NCI-H1417 (cell line): ENCODE measurements at places on chromosomes 11 and 22.
A peak's percentile ranks its signal among the peaks of the same experiment; 100 is the strongest.

DNA sequence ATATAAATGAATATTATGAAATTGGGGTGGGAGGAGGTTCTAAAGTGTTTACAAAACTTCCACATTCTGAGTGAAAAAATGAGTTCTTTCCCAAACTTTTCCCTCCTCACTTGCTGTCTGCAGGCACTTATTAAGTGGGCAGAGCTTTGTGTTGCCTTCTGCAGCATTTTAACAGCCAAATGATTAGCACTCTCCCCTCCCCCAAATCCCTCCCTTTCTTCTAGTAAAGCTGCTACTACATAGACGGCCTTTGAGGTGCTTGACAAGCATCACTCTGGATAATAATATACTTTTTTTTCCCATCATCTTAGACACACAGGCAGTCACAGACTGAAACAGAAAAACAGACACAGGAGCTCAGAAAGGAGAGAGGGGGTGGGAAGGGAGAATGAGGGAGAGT, 493.5 kb downstream of the DLG2 start:
- DNase-seq = no peak

DNA sequence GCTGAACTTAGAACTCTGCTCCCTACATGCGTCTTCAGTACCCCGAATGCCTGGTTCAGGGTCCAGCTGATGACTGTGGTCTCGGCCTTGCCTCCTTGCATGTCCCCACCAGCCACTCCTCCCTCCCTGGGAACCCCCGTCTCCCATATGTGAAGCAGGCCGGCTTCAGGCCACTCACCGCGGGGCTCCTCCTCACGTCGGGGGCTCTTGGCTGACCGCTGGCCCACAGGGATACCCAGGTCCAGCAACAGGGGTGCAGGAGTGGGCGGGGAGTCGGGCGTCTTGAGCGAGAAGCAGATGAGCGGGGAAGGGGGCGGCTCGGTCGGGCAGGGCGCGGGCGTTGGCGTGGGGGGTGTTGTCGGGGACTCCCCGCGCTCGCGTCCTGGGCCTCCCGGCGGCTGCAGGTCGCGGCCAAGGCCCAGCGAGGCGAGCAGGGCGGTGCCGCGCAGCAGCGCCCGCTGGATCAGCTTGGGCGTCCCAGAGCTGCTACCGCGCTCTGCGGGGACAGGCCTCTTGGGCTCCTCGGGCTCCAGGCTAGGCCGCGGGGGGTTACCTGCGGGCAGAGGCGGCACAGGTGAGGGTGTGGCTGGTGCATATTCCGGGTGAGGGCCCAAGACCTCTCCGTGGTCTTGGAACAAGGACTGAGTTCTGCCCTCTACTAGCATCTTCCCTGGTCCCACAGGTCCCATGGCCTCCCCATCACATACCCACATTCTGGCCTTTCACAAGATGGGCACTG, 3.8 kb upstream of the KCNK7 start:
- no peak for DNase-seq

- DNase-seq = no peak
Measured at GRCh38 chr22:23904573-23905254, 10.5 kb downstream of the MIF start.

DNA sequence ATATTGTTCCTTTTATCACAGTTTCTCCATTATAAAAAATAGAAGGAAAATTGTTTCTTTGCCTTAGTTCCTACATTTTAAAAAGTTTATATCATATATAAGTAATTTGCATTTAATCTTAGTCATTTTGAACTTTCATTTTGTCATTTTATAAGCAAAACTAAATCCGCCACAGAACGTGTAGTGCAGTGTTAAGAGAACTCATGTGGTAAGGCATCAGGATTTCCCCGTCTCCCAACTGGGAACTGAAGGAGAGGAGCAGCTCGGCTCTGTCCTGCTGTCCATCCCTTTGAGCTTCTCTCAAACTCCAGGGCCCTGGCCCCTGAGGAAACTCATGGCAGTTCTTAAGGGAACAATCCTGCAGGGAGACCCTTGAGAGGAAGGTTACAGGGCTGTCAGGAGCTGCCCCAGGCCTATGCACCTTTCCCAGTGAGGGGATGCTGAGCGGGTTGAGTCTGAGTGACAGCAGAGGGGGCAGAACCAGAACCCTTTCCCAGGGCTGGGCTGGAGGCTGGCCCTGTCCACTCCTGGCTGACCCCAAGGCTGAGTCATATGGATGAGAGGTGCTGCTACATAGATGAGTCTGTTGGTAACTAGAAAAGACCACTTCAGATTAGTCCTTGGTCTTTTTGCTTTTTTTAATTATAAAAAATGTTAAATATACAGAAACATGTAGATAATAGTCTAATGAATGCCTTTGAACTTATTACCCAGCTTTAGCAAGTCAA, 333.1 kb downstream of the TBC1D22A start:
- no peak for DNase-seq

DNA sequence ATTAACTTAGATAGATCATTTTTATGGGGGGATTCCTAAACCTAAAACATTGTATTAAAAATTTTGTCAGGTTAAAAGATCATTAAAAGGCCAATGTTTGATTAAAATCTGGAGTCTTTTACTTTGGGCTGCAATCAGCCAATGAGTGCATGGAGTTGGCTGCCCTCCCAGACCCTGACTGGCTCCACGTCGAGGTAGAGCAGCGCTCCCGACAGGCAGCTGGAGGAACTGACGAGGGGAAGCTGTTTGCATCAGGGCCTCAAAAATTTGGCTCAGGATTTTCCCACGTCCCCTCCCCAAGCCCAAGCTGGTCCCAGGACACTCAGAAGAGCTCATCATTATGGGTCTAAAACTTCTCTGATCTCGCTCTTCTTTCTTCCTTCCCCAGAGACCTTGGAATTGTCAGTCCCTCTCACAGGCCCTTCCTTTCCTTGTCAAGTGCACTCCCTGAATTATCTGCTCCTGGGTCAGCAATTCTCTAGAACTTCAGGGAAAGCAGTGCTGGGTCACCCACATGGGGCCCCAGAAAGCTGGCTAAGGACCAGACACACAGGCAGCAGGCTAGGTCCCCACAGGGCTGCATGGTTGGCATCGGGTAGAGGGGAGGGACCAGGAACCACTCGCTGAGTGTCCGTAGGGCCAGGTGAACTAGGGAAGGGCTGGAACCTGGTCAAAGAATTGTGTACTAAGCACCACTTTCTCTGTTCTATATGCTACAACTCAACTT, 119.6 kb upstream of the IGLL5 start:
- no peak for DNase-seq

GRCh38 chr11:6251990-6252473, 7.6 kb upstream of the CCKBR start:
- DNase-seq = no peak

- no peak for DNase-seq
Measured at GRCh38 chr22:34395370-34395769, 475.1 kb upstream of the LARGE1 start.

DNA sequence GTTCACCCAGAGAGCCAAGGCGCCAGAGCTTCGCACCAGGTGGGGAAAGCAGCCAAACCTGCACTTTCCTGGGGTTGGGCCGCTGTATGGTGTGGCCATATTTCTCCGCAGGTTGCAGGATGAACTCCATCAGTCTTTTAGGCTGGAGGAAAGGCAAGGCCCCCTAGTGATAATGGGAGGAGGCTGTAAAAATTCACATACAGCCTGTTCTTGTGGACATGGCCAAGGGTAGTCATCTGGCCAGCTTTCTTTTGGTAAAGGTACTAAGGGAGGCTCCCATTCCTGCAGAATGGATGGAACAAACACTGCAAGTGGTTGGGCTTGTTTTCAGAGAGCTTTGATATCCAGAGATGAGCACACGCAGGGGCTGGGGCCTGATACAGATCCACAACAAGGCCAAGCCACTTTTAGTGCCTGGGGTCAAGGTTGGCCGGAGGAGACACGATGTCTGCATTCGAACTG, 29.6 kb downstream of the C22orf31 start:
- DNase-seq = no peak

DNA sequence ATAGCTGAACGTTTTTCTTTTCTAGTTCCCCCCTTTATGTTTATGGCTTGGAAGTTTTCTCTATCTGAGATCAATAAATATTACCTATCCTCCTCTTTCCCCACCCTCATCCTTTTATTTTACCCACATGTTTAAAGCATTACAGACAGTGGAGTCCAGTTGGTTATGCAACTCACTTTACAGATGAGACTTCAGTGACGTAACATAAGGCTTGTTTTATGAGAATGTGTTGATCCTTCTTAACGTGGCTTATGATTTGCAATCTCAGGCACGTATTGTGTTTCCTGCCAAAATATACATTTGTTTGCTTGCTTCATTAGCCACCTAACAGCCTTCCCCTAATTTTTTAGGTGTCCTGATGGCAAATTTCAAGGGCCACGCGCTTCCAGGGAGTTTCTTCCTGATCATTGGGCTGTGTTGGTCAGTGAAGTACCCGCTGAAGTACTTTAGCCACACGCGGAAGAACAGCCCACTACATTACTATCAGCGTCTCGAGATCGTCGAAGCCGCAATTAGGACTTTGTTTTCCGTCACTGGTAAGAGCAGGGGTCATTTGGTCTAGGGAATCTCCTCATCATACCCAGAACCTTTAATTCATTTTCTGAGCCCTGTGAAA, 36.6 kb downstream of the TMEM45B start:
- DNase-seq = peak; percentile 23

DNA sequence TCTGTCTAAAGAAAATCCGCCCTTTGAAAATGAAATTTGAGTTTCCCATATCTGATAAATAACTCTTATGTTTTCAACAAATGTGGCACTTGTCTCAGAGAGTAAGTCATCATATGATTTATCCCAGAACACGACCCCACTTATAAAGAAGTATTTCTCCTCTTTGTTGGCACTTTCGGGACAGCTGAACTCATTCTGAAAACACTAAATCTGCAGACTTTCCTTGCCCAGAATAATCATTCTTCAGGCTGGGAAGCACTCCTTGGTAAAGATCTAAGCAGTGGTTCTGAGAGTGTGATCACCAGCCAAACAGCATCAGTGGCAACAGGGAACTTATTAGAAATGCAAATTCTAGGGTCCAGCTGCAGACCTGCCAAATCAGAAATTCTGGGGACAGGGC, 532.2 kb upstream of the API5 start:
- DNase-seq = no peak

DNA sequence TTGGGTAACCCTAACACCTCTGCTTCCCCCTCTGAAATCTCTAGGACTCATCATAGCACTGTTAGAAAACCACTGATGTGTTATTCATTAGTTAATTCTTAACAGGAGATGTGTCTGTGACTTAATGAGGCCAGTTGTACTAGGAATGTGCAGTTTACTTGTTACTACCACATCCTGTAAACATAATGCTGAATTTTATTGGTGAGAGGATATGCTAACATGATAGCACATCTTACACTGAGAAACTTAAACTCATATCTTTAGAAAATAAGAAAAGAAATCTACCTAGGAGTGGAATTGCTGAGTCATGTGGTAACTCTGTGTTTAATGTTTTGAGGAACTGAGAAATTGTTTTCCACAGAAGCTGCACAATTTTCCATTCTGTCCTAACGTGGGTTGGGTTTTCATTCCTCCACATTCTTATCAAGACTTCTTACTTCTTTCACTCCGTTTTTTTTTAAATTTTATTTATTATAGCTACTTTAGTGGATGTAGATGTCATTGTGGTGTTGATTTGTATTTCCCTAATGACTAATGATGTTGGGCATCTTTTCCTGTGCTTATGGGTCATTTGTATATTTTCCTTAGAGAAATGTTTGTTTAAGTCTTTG, 33.7 kb downstream of the RNF121 start:
- DNase-seq = no peak

- no peak for DNase-seq
Measured at GRCh38 chr11:113189909-113190667, 124.3 kb upstream of the TTC12 start.

- DNase-seq = no peak
Measured at GRCh38 chr22:26642465-26643417, 14.6 kb upstream of the MIAT start.

- no peak for DNase-seq
Measured at GRCh38 chr22:24813861-24814770, 8.1 kb downstream of the SGSM1 start.

DNA sequence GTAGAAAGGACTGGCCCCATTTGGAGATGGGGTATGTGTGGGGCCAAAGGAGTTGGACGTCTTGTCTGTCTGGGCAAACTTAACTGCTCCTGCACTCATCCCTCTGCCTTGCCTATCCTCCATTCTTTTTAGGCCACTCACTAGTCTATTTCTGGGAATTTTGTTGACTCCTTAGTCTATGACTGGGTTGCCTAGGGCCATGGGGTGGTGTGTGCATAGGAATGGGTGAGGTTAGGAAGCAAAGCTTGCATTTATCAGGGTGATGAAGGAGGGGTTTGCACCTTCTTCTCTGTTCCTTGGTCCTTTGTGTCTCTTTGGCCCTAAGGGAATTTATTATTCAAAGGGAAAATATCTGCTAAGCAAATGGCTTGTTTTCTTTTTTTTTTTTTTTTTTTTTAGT, 80.9 kb upstream of the OR9Q1 start:
- DNase-seq = no peak

- DNase-seq = no peak
Measured at GRCh38 chr11:47056261-47056915, 119.8 kb downstream of the CSTPP1 start.

GRCh38 chr11:75594211-75594610, 32.2 kb downstream of the SERPINH1 start:
- peak; percentile 36 for DNase-seq

DNA sequence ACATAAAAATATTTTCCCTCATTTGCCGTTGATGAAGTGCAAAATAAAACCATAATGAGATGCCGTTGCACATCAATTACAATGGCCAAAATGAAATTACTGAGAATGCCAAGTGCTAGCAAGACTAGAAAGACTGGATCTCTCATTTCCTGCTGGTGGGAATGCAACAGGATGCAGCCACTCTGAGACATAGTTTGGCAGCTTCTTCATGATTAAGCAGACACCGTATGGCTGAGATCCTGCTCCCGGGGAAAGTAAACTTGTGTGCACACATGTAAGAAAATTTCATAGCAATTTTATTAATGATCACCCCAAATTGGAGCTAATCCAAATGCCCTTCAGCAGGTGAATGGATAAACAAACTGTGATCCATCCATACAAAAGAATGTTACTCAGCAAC, 1013.2 kb downstream of the TBC1D22A start:
- no peak for DNase-seq

GRCh38 chr22:23908587-23909205, 14.5 kb downstream of the MIF start:
- DNase-seq = no peak

- DNase-seq = no peak
Measured at GRCh38 chr11:16177688-16178087, 178.7 kb downstream of the SOX6 start.

DNA sequence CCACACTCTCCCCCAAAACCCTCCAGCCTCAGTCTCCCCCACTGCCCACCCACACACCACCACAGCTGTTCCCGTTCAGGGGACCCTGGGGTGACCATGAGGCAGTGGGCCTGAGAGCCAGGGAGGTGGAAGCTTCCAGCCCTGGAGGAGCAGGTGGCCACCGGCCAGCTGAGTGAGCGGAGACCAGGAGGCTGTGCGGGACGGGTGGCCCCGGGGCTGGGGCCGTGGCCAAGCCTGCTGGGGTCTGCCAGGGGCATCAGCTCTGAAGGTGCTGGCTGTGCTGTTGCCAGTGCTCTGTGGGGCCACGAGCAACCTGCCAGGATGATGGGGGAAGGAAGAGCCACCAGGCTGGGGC, 26.0 kb downstream of the OSBPL5 start:
- no peak for DNase-seq
